ENCODE measurements at places on chromosomes 3 and 15.
A peak's percentile ranks its signal among the peaks of the same experiment; 100 is the strongest.

DNA sequence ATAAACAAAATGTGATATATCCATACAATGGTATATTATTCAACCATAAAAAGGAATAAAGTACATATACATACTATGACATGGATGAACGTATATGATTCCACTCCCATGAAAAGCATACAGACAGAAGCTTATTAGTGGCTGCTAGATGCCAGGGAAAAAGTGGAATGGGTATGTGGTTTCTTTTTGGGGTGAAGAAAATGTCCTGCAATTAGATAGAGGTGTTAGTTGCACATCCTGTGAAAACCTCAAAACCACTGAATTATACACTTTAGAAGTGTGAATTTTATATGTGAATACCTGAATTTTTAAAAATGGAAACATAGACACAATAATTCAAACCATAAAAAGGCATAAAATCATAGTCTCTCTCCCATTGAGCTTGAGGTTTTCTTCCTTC lies 11.2 kb downstream of the DENND6A start:
- DNase-seq: no peak

GRCh38 chr15:23538648-23539047 lies 26.8 kb upstream of the MKRN3 start:
- no peak for DNase-seq

GRCh38 chr3:3296979-3297381 lies 117.5 kb upstream of the CRBN start:
- DNase-seq: no peak

DNA sequence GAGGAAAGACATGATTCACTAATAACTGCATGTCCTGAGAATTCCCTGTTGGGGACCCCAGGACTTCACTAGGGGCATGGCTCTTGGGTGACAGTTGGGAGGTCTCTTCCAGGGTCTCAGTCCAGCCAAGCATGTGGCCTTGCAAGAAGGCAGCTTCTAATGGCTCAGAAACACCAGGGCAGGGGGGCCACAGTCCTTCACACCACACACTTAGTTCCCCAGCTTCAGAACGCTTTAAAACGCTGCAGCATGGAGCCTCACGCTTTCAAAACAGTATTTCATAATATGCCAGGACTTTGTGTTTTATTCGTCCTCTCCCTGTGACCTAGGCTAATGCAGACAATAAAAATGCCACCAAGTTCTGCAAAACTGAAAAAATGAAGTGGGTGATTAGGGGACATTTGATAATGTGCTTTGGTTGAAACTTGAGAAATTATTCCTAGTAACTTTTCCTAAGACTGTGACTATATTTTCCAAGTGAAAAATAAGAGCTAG lies 48.4 kb upstream of the LIMD1 start:
- no peak for DNase-seq

DNA sequence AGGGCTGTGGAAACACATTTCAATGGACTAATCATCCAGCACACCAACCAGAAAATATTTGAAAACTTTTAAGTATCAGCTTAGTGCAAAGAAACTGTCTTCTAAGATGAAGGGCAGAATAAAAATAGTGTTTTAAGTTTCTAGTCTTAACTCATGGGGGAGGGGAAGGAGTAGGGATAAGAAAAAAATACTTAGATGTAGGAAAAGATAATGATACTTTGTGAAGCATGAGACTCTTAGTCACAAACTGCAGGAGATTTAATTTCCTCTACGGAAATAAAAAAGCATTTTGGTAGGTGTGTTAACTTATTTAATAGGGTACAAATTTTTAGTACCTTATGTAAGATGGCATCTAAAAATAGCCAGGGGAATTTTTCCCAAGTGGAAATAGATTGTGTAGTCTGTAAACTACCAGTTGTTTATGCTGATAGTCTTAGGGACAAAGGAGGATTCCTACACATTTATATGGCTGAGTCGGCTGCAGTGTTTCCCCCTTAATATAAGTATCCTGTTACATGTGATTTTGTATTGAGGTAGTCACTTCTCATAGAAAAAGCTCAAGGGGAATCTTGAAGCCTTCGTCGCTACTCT lies 78.2 kb upstream of the GBE1 start:
- no peak for DNase-seq

GRCh38 chr15:38768970-38769369 lies 204.4 kb upstream of the RASGRP1 start:
- DNase-seq: no peak

DNA sequence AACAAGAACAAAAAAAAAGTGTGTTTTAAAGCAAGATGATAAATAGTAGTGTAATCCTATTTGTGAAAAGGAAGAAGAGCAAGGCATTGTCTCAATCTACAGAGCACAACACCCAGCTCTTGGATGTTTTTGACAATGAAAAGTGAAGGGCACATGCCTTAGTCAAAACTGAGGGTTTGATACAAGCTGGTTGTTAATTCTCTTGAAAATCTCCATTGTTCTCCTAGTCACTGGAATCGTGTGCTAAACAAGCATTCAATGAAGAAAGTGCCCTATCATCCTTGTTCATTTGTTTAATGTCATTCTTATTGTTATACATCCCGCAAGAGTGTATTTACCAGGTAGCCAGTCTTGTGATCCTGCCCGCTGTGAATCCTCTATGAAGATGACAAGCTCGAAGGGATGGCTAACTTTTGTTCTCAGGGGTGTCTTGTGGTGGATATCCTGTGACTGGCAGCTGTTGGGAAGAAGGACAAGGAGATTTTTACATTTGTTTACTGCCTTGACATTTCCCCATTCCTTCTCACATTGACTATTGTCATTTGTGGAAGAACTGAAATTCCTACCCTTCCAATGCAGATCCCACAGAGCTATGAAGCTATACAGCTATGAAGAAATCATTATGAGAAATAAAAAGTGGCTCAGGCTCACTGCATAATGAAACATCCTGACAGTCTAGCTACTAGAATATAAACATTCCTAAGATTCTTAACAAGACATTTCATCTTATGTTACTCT lies 175.9 kb downstream of the VGLL3 start:
- no peak for DNase-seq

DNA sequence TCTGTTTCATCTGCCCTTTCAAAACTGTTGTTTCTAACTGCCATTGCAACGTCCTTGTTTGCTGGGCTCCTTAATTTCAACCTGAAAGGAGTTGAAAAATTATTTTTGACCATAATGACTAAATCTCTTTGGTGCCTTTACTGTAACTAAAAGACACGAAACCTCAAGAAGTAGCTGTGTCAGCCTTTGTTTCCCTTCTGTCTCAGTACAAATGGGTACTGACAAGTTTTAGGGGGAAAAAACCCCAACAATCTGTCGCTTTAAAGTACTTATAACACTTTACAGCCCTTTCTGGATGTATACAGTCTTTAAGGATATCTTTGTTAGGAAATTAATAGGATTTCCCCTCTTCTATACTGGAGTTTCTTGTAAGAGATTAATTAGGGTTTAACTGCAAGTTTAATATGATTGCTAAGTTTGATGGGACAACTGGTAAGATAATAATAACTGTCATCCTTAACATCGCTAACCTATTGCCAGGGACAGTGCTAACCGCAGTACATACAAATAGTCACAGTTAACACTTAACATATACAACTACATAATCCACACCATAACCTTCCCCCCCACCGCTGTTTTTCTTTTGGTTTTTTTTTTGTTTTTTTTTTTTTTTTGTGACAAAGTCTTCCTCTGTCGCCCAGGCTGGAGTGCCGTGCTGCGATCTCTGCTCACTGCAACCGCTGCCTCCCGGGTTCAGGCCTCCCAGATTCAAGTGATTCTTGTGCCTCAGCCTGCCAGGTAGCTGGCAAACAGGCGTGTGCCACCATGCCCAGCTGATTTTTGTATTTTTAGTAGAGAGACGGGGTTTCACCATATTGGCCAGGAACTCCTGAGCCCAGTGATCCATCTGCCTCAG lies 1.7 kb downstream of the GXYLT2 start:
- no peak for DNase-seq

GRCh38 chr3:54192026-54192425 lies 69.7 kb downstream of the CACNA2D3 start:
- DNase-seq: no peak

DNA sequence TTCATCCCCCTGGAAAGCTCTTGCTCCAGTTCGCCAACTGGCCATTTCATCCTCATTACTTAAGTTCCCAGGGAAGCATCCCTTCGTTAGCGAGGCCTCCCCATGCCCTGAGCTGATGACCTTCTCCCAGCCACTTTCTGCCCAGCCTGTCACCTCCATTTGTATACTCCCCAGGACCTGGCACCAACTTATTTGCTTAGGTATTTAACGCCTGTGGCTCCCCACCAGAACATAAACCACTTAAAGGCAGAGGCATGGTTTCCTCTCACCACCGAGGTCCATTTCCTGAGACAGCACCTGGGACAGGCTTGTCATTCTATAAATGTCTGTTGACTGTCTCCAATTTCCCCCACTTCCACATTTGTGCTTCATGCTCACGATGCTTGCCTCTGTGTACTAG lies 189.0 kb downstream of the ZNF621 start:
- peak; percentile 8 for DNase-seq

DNA sequence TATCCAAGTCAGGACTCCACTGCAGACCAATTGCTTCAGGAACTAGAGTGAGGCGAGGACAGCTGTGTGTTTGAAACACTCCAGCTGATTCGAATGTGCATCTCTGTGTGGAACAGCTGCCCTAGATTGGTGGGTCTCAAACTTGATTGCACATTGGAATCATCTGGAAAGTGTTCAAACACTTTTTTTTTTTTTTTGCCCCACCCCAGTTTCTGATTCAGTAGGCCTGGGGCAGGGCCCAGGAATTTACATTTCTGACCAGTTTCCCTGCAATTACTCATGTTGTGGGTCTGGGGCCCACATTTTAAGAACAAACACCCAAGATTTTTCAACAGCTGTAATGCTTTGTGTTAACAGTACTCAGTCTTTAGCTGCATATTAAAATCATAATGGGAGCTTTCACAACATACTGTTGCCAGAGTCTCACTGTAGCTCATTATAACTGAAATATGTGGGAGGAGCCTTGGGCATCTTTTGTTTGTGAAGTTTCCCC lies 156.6 kb downstream of the NR1D2 start:
- no peak for DNase-seq

DNA sequence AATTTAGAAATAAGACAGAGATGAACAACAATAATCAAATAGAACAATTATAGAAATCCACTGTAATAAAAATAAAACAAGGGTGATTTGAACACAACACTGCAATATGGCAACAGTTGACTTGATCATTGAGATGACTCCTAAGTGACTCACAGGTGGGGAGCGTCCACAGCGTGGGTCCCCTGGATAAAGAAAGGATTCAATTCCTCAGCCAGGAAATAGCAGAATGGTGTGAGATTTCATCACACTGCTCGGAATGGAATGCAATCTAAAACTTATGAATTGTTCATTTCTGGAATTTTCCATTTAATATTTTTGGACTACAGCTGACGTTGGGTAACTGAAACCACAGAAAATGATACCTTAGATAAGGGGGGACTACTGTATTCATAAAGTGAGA lies 82.0 kb downstream of the CNTN3 start:
- no peak for DNase-seq

- no peak for DNase-seq
These were observed 24.0 kb upstream of the HGD start for GRCh38 chr3:120705884-120706582.

- DNase-seq: no peak
These were observed 5.4 kb upstream of the TBC1D21 start for GRCh38 chr15:73867956-73868355.

DNA sequence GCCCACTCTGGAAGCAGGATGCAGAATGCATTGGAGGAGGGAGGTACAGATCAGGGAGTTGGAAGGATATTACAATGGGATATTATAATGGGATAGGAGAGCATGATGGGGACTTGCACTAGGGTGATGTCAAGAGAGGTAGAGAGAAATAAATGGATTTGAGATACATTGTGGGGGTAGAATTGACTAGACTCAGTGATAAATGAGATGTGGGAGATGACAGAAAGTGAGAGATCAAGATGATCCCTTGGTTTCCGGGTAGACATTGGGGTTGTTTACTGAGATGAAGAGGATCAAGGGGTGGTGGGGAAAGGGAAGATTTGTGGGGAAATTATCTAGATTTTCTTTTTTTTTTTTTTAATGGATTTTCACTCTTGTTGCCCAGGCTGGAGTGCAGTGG lies 42.7 kb downstream of the BFSP2 start:
- no peak for DNase-seq

GRCh38 chr3:107271787-107272387 lies 105.4 kb upstream of the CCDC54 start:
- peak; percentile 34 for DNase-seq

DNA sequence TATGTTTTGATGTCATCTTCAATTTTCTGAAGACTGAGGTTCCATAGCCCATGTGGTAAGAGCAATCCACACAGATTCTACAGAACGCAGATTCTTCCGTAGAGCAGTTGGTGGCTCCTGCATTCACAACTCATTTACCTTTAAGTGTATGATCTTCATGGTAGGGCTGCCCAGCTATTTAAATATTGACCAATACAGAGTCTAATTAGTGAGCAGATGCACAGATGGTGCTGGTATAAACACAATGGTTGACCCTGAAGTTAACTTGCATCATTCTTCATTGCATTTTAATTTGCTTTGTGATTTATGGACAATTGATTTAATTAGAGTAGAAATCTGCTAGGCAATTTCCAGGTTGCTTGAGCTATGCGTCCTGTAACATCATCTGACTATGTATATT lies 269.2 kb downstream of the SQOR start:
- no peak for DNase-seq

DNA sequence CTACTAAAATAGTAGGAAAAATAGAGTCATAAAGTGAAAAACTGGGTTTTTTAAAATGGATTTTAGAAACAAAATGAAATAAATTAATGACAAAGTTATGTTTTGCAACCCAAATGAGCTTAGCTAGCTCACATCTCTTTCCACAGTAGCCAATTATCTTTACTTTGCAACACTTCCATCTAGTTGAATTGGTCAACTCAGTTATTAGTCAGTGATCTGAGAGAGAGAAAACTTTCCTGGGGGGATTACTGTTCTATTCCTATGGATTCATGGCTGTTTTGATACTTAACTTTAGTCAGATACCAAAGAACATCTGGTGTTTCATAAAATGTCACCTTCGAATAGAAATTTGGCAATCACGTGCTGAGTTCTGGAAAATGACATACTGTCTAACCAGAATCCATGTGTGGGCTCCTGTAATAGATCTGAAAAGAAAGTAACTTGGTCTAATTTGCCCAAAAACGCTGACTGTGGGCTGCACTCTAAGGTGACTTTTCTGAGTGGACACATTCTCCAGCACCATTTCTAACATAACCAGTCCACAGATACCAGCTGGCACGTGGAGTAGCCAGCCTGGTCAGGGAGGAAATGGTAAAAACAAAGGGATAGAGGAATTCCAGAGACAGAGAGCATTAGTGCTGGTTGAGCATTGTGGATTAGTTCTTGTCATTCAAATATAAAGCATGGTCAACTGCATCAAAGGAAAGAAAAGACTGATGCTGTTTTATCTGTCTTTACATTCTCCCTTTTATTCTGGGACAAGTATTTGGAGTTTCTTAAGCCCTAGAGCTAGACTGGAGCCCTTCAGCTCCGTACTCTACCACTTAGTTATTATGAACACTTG lies 45.2 kb upstream of the CCDC80 start:
- DNase-seq: no peak

- DNase-seq: no peak
These were observed 1046.4 kb downstream of the NTRK3 start for GRCh38 chr15:87209891-87210689.

Data from GM20000 (cell line).